ENCODE measurements at places on chromosomes 11 and 22.

DNA sequence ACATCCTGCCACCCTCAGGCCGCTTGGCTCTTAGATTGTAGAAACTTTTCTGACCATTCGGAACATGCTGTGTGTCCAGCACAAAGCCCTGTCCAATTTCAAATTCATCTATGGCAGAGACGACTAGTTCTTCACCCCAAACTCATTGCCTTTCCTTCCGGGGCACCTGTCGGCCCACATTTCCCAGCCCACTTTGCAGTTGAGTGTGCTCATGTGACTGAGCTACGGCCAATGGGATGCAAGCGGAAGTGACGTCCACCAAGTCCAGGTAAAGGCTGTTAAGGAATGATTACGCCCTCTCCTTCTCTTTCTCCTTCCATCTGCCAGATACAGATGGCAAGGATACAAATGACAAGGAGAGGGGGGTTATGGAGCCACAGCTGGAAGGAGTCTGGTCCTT, 32.5 kb downstream of the SYT13 start:
- DNase-seq: no peak

GRCh38 chr11:11884351-11884750, 42.6 kb downstream of the USP47 start:
- DNase-seq: no peak

DNA sequence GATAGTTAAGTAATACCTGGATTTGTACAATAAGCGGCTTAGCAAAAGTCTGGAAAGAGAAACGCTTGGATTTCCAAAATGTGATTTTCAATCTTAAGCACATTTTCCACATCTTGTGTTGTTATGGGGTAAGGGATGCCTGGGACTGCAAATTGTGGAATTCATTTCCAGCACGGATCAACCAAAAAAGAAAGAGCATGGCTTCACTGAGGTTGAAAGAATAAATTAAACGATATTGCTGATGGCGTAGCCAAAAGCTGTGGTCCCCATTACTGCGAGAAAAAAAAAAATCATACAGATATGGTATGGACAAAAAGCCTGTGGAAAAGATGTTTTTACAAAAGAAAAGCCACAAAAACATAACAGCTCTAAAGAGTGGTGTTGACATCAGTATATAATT, 26.0 kb upstream of the ALX4 start:
- no peak for DNase-seq

- DNase-seq: no peak
Observed at GRCh38 chr11:134181707-134182106, 42.1 kb downstream of the NCAPD3 start.

- no peak for DNase-seq
Observed at GRCh38 chr22:19840059-19840458, 14.6 kb downstream of the GNB1L start.
